ENCODE measurements at places on chromosomes 7 and 10. TPM values are rescaled to one million over a fixed set of nuclear protein-coding genes. Genes with fewer than 3 reads are reported as not detected.

DNA sequence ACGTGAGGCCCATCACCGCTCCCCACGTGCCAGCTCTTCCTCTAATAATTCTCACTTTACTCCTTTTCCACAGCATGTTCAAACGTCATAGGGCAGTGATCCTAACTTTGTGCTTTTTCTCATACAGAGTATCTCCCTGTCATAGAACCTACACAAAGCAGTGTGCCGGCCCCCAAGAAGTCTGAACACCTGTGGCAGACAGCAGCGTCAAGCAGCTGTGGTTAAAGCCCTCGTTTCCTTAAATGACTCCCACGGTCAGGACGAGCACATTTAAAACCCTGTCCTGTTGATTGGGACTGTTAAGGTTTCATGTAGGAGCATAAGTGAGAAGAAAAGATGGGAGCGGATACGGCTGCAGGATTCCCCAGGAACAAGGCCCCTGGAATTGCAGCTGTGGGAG is 267.2 kb downstream of the DIP2C start:
- H3K4me3 ChIP-seq: no peak overlapping the region
- H3K36me3 ChIP-seq: no peaks in the 10 kb centered on the region
- no peak for DNase-seq
- H3K27ac ChIP-seq: no peak overlapping the region
- no peaks in the 10 kb centered on the region for H3K27me3 ChIP-seq

The CLRN3 gene
- 0.39 TPM for total RNA-seq

GRCh38 chr7:130875901-130876300 is 141.9 kb upstream of the KLF14 start:
- no peak overlapping the region for H3K4me3 ChIP-seq
- H3K27me3 ChIP-seq: no peaks in the 10 kb centered on the region
- peak overlapping the region; percentile 100 for H3K27ac ChIP-seq
- peaks cover 74% of the 10 kb centered on the region for H3K36me3 ChIP-seq
- peaks cover 97% of the 10 kb centered on the region for H3K4me1 ChIP-seq

The SRRM3 gene
- 12.7 TPM for total RNA-seq

DNA sequence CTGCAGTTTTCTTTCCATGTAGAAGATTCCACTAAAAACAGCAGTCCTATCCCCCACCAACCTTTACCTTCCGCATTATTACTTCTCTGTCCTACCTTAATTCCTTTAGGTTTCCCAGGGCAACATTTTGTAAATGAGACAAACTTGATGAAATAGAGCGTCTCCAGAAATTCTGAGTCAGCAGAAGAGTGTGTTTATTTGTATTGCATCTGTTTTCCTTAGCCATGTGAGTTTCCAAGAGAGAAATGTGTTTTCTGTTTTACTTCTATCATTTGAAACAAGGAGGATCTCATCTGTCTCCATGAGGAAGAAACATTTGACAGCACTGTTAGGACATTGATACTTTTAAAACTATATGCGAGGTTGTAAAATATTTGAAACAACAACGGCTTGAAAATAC is 244.2 kb upstream of the PLXDC2 start:
- no peaks in the 10 kb centered on the region for H3K27me3 ChIP-seq
- no peaks in the 10 kb centered on the region for H3K4me1 ChIP-seq
- no peaks in the 10 kb centered on the region for H3K36me3 ChIP-seq

DNA sequence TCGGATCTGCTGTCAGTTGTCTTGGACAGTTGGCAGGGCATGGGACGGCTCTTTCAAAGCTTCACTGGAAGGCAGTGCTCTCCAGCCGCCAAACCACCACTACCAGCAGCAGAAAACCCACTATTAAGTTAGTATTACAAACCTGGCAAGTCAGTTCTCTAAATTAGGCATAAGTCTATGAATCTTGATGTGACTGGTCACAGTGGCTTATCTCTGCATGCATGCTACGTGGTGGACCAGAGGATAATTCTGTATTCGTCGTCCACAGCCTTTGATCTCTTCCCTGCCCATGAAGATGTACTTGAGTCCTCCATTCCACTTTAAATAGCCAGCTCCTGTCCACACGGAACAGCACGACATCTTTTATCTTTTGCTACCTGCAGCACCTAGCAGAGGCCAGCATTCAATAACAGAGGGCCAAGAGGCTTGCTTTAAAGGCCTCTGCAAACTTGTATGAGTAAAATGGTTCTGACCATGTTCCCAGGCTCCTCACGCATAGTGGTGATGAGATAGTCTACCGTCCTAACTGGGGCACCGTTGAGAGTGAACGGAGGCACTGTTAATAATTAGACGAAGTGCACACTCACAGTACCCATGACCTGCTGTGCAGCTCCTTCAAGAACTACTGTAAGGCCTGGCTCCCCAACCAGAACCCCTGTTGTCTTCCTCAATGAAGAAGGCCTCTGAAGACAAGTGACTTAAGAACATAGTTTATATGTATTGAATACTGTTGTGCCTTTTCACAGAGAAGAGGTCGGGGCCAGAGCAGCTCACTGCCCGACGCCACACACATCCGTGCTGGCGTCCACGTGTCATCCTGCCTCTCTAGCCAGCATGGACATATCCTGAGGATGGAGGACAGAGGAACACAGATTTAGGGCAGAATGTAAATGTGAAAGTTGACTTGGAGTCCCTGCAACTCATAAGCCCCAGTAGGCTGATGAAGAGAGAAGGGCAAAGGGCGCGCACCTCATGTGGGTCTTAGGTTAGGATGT is 1.0 kb downstream of the GPR146 start:
- peak overlapping the region; percentile 54 for H3K4me3 ChIP-seq
- H3K27me3 ChIP-seq: no peaks in the 10 kb centered on the region
- H3K27ac ChIP-seq: peak overlapping the region; percentile 68
- DNase-seq: no peak

The HOXA10 gene
- total RNA-seq: 19.6 TPM

- H3K27ac ChIP-seq: no peak overlapping the region
- peaks cover 28% of the 10 kb centered on the region for H3K27me3 ChIP-seq
- H3K36me3 ChIP-seq: no peaks in the 10 kb centered on the region
These were observed 8.1 kb upstream of the CUZD1 start for GRCh38 chr10:122853665-122854313.

The IDI2 gene
- total RNA-seq: not detected

DNA sequence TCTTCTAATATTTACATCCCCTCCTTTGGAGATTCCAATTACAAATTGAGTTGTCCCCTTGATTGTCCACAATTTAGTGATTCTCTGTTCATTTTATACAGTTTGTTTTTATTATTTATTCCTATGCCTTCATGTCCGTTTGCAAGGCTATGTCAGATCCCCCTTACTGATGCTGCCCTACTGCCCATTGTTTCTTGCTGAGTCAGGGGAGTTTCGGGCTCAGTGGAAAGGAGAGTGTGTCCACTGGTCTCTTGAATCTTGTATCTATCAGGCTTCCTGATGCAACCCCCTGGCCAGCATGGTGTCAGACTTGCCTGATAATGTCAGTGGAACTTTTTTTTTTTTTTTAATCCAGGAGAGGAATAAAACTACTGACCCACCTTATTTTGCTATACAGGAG is 384.4 kb downstream of the CDC14C start:
- no peaks in the 10 kb centered on the region for H3K27me3 ChIP-seq
- H3K36me3 ChIP-seq: no peaks in the 10 kb centered on the region
- no peak overlapping the region for H3K27ac ChIP-seq
- H3K4me1 ChIP-seq: no peaks in the 10 kb centered on the region

The BAIAP2L1 gene
- 61.2 TPM for total RNA-seq

The OIT3 gene
- not detected for total RNA-seq

- H3K27me3 ChIP-seq: no peaks in the 10 kb centered on the region
- no peaks in the 10 kb centered on the region for H3K36me3 ChIP-seq
- no peak for DNase-seq
- no peak overlapping the region for H3K27ac ChIP-seq
- peaks cover 4% of the 10 kb centered on the region for H3K4me1 ChIP-seq
These were observed 31.2 kb downstream of the SMNDC1 start for GRCh38 chr10:110273474-110273873.

- H3K36me3 ChIP-seq: no peaks in the 10 kb centered on the region
- H3K4me1 ChIP-seq: no peaks in the 10 kb centered on the region
- H3K27ac ChIP-seq: no peak overlapping the region
- H3K27me3 ChIP-seq: no peaks in the 10 kb centered on the region
These were observed 6.5 kb downstream of the ARHGAP22 start for GRCh38 chr10:48598243-48598935.

GRCh38 chr7:139232377-139232717 is 1.3 kb downstream of the UBN2 start:
- H3K27me3 ChIP-seq: no peaks in the 10 kb centered on the region
- H3K4me1 ChIP-seq: peaks cover 18% of the 10 kb centered on the region
- no peaks in the 10 kb centered on the region for H3K36me3 ChIP-seq
- H3K4me3 ChIP-seq: peak overlapping the region; percentile 95

DNA sequence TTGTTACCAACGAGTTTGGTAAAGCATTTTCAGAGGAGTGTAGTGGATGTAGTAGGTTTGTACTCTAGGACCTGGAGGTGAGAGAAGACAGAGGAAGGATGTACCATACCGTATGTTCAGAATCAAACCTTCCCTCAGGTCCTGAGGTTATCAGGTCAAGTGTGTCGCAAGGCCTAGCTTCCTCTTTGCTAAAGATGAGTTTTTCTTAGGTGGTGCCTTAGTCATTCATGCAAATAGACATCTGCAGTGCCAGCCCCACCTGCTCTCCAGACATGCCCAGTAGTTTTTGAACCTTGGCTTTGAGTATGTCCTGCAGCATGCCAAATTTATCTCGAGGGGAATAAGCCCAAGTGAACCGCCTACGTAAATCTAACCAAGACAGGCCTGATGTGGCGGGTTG is 71.3 kb downstream of the HDAC9 start:
- no peaks in the 10 kb centered on the region for H3K4me1 ChIP-seq
- no peaks in the 10 kb centered on the region for H3K27me3 ChIP-seq
- no peak overlapping the region for H3K4me3 ChIP-seq
- H3K36me3 ChIP-seq: no peaks in the 10 kb centered on the region

- H3K27ac ChIP-seq: no peak overlapping the region
- no peaks in the 10 kb centered on the region for H3K27me3 ChIP-seq
- H3K4me3 ChIP-seq: no peak overlapping the region
- DNase-seq: no peak
These were observed 127.0 kb upstream of the FZD1 start for GRCh38 chr7:91137153-91137787.

GRCh38 chr10:106711313-106711906 is 453.1 kb downstream of the SORCS1 start:
- no peaks in the 10 kb centered on the region for H3K4me1 ChIP-seq
- no peak overlapping the region for H3K4me3 ChIP-seq
- H3K36me3 ChIP-seq: no peaks in the 10 kb centered on the region

The CLDN4 gene
- 234 TPM for total RNA-seq

- H3K27ac ChIP-seq: no peak overlapping the region
- peaks cover 25% of the 10 kb centered on the region for H3K27me3 ChIP-seq
- no peaks in the 10 kb centered on the region for H3K36me3 ChIP-seq
- DNase-seq: no peak
These were observed 17.5 kb upstream of the C10orf71 start for GRCh38 chr10:49281461-49281860.

The OR2A12 gene
- not detected for total RNA-seq

GRCh38 chr7:32179567-32179966 is 109.4 kb upstream of the PDE1C start:
- H3K4me1 ChIP-seq: no peaks in the 10 kb centered on the region
- H3K27me3 ChIP-seq: peaks cover 15% of the 10 kb centered on the region
- H3K36me3 ChIP-seq: no peaks in the 10 kb centered on the region
- DNase-seq: no peak
- no peak overlapping the region for H3K27ac ChIP-seq
- H3K4me3 ChIP-seq: no peak overlapping the region

- H3K27ac ChIP-seq: no peak overlapping the region
- H3K4me3 ChIP-seq: no peak overlapping the region
- no peaks in the 10 kb centered on the region for H3K36me3 ChIP-seq
- no peaks in the 10 kb centered on the region for H3K4me1 ChIP-seq
- no peak for DNase-seq
These were observed 219.4 kb downstream of the ABCA13 start for GRCh38 chr7:48390388-48391327.

The IKZF1 gene
- 0.57 TPM for total RNA-seq

GRCh38 chr7:158549616-158550393 is 37.8 kb downstream of the PTPRN2 start:
- H3K4me1 ChIP-seq: no peaks in the 10 kb centered on the region
- H3K4me3 ChIP-seq: no peak overlapping the region
- H3K36me3 ChIP-seq: no peaks in the 10 kb centered on the region
- DNase-seq: no peak
- H3K27ac ChIP-seq: no peak overlapping the region
- H3K27me3 ChIP-seq: no peaks in the 10 kb centered on the region

The LIPM gene
- total RNA-seq: not detected

The PTCD1 gene
- total RNA-seq: 9.2 TPM

- H3K4me1 ChIP-seq: no peaks in the 10 kb centered on the region
- DNase-seq: no peak
- H3K27ac ChIP-seq: no peak overlapping the region
- H3K36me3 ChIP-seq: no peaks in the 10 kb centered on the region
- H3K4me3 ChIP-seq: no peak overlapping the region
These were observed 34.5 kb upstream of the LYZL1 start for GRCh38 chr10:29254123-29255046.

The ZNF398 gene
- total RNA-seq: 14.1 TPM

DNA sequence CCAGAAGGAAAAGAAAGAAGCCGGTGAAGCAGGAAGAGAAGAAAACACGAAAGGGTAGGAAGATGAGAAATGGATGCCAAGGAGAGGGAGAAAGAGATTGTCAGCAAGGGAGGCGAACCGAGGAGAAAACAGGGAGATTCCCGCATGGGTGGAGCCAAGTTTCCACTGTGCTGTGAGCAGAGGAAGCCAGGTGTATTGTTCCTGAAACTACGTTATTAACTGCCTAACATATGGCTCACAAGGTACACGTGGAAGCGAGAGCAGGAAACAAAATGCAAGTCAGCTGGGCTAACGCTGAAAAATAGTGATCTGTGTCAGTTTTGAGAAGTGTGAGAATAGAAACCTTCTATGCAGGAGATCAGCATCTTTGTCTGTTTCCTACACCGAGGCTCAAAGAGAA is 20.4 kb upstream of the HIPK2 start:
- DNase-seq: no peak
- no peaks in the 10 kb centered on the region for H3K4me1 ChIP-seq

GRCh38 chr7:140176122-140176701 is 571 bp downstream of the KDM7A start:
- peak overlapping the region; percentile 78 for H3K27ac ChIP-seq
- peak overlapping the region; percentile 55 for H3K4me3 ChIP-seq
- H3K36me3 ChIP-seq: no peaks in the 10 kb centered on the region
- DNase-seq: no peak

DNA sequence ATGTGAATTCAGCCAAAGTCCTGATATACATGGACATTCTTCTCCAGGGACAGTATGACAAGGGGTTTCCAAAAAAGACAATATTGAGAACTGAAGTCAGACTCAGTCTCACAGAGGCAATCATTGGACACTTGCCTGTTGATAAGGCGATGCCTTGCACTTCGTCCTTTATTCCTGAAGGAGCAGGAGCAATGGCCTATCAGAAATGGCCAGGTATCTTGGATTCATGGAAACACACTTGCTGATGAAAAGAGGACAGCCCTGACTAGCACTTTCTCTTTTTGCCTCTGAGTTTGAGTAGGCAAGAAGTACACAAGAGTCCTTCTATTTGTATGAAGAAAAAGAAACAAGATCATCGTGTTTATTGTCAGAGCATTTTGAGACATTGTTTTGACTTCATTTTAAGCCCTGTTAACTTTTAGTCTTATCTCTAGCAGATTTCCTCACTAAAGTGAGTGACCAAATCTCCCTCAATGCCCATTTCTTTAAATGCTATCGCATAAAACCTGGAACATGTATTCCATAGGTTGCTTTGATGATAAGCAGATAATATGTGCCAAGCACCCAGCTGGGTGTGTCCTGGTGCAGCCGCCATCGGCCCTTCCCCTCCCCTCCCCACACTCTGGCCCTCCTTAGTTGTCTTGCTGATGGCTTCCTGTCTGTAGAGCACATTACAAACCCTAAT is 26.6 kb downstream of the ST8SIA6 start:
- DNase-seq: no peak
- peaks cover 4% of the 10 kb centered on the region for H3K4me1 ChIP-seq
- H3K36me3 ChIP-seq: no peaks in the 10 kb centered on the region
- H3K27ac ChIP-seq: no peak overlapping the region
